ENCODE measurements at places on chromosomes 12 and 14. TPM values are rescaled to one million over a fixed set of nuclear protein-coding genes. Genes with fewer than 3 reads are reported as not detected.
A peak's percentile ranks its signal among the peaks of the same experiment; 100 is the strongest.

GRCh38 chr12:103279444-103279843 is 216.3 kb downstream of the C12orf42 start:
- H3K27me3 ChIP-seq = no peaks in the 10 kb centered on the region
- no peaks in the 10 kb centered on the region for H3K4me1 ChIP-seq

DNA sequence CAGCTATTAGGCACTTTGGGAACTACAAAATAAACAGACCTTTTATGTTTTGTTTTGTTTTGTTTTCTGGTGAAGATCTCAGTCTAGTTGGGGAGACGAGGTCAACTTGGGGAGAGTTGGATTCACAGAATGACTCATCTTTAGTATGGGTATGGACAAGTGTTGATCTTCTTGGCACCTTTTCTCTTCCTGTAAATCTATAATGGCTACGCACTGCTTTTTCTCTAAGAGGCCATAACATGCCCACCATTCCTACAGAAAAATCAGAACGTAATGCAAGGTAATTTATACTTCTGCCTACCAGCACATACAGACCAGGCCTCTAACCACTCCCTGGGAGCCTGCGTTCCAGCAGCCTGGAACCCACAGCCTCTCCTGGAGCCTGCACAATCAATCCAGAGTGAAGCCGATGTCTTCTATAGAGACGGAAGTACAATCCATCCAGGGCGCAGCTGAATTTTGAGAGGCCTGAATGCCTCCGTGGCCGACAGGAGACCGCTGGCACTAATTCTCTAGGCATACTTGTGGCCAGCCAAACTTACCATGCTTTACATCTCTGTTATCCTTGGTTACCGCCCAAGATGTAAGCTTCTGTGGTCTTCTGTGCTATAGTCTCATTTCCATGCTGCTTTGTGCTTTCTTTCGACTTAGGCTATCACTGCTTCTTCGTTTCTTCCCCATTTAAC is 717 bp downstream of the PPHLN1 start:
- H3K36me3 ChIP-seq = peaks cover 12% of the 10 kb centered on the region
- no peak for DNase-seq
- H3K4me1 ChIP-seq = peaks cover 76% of the 10 kb centered on the region
- H3K4me3 ChIP-seq = peak overlapping the region; percentile 79

GRCh38 chr12:50554651-50555050 is 49.9 kb downstream of the DIP2B start:
- no peak overlapping the region for H3K27ac ChIP-seq
- peaks cover 45% of the 10 kb centered on the region for H3K4me1 ChIP-seq
- H3K36me3 ChIP-seq = no peaks in the 10 kb centered on the region
- no peaks in the 10 kb centered on the region for H3K27me3 ChIP-seq
- no peak for DNase-seq
- no peak overlapping the region for H3K4me3 ChIP-seq

GRCh38 chr12:89453121-89453978 is 71.2 kb downstream of the GALNT4 start:
- H3K36me3 ChIP-seq = no peaks in the 10 kb centered on the region
- H3K4me1 ChIP-seq = peaks cover 9% of the 10 kb centered on the region
- peak; percentile 75 for DNase-seq
- no peaks in the 10 kb centered on the region for H3K27me3 ChIP-seq
- H3K4me3 ChIP-seq = no peak overlapping the region
- H3K27ac ChIP-seq = peak overlapping the region; percentile 77

- DNase-seq = no peak
- peaks cover 14% of the 10 kb centered on the region for H3K4me1 ChIP-seq
- H3K27me3 ChIP-seq = no peaks in the 10 kb centered on the region
- peaks cover 22% of the 10 kb centered on the region for H3K36me3 ChIP-seq
- H3K27ac ChIP-seq = peak overlapping the region; percentile 33
Measured at GRCh38 chr12:13209436-13210235, 13.1 kb downstream of the EMP1 start.

DNA sequence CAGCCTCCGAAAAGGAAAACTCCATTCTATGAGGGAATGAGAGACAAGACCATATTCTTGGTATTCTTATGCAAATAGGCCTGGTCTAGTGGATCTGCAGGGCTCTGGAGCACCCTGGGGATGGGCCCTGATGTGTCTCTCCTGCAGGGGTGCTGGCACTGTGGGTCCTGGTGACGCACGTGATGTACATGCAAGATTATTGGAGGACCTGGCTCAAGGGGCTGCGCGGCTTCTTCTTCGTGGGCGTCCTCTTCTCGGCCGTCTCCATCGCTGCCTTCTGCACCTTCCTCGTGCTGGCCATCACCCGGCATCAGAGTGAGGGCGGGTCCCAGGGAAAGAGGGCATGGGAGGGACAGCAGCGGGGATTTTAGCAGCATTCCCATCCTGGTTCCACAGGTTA is 5.8 kb downstream of the SLC48A1 start:
- H3K27me3 ChIP-seq = no peaks in the 10 kb centered on the region
- no peak overlapping the region for H3K4me3 ChIP-seq
- no peak overlapping the region for H3K27ac ChIP-seq
- peaks cover 73% of the 10 kb centered on the region for H3K4me1 ChIP-seq
- DNase-seq = no peak

GRCh38 chr12:29160230-29160629 is 11.2 kb downstream of the FAR2 start:
- DNase-seq = no peak
- no peak overlapping the region for H3K27ac ChIP-seq
- H3K4me3 ChIP-seq = no peak overlapping the region
- H3K4me1 ChIP-seq = peaks cover 25% of the 10 kb centered on the region

DNA sequence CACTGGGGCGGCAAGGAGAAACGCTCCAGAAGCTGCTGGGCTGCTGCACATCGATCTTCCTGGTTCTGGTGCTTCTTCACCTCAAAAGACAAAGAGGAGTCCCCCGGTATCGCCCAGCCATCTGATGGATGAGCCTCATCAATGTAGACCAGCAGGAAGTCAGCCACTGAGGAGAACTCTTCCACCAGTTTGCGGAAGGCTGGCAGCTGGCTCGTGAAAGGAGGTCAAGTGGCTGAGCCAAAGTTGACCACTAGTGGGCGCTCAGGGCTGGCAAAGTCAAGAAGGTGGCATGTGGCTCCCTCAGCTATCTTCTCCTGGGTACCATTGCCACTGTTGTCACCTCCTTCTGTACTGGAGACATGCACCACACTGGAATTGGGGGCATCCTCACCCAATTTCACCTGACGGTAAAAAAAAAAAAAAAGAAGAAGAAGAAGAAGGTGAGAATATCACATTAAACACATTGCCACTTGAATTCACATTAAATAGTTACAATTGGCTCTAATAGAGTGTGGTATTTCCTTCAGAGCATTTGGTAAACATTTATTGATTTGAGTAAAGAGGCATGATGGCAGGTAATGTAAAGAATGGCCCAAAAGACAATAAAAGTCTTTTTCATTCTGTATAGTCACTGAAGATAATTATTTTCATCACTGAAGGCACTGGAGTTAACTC is 8.3 kb downstream of the DIO2 start:
- H3K27ac ChIP-seq = no peak overlapping the region
- H3K4me3 ChIP-seq = no peak overlapping the region
- H3K4me1 ChIP-seq = no peaks in the 10 kb centered on the region
- H3K36me3 ChIP-seq = no peaks in the 10 kb centered on the region

PLEKHD1 gene
- 0.08 TPM for polyA plus RNA-seq

CLEC1B gene
- not detected for polyA plus RNA-seq
